ENCODE measurements at places on chromosomes 7 and 10. TPM values are rescaled to one million over a fixed set of nuclear protein-coding genes. Genes with fewer than 3 reads are reported as not detected.

The CPA2 gene
- polyA plus RNA-seq, result 0.28 TPM

The CALY gene
- not detected for polyA plus RNA-seq

The CTAGE8 gene
- polyA plus RNA-seq, result 1.4 TPM

The GDI2 gene
- polyA plus RNA-seq, result 212 TPM

The MYO1G gene
- polyA plus RNA-seq, result 0.59 TPM

The RAPGEF5 gene
- 14.6 TPM for polyA plus RNA-seq

The FAM221A gene
- polyA plus RNA-seq, result 2.5 TPM

The JCAD gene
- 22.9 TPM for polyA plus RNA-seq

The SBDS gene
- 202 TPM for polyA plus RNA-seq

The KCNIP2 gene
- 6.0 TPM for polyA plus RNA-seq

The ZNF655 gene
- 42.0 TPM for polyA plus RNA-seq

The UNCX gene
- not detected for polyA plus RNA-seq

The C10orf67 gene
- not detected for polyA plus RNA-seq

The TSPAN12 gene
- 57.2 TPM for polyA plus RNA-seq

The GRID1 gene
- 3.0 TPM for polyA plus RNA-seq

The MCM10 gene
- 4.8 TPM for polyA plus RNA-seq

The ANKRD61 gene
- polyA plus RNA-seq, result 1.7 TPM

The CAMK2B gene
- 17.7 TPM for polyA plus RNA-seq

- no peak for DNase-seq
These were observed 40.9 kb downstream of the PRPF18 start for GRCh38 chr10:13627459-13628310.

DNA sequence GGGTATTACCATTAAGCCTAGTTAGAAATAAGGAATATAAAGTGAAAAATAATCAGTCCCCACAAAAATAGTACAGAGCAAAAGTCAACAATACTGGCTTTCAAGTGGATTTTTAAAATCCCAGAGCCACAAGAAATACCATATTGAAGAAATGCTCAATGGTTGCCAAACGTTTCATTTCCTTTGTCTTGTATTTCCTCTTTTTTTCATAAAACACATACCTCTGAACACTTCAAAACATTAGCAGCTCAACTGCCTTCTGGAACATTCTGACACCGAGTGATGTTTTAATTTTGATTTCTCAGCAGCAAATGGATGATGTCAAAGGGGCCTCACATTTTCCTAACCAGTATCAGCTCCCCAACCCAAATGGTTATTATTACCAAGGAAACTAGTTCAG lies 10.5 kb downstream of the NOD1 start:
- no peak for DNase-seq

- DNase-seq, result no peak
These were observed 295.7 kb upstream of the ZMIZ1 start for GRCh38 chr10:78772986-78773530.

GRCh38 chr10:90180886-90181691 lies 479.7 kb downstream of the KIF20B start:
- no peak for DNase-seq

GRCh38 chr10:6247041-6247712 lies 44.4 kb downstream of the PFKFB3 start:
- DNase-seq, result no peak

- no peak for DNase-seq
These were observed 237.3 kb downstream of the NSUN6 start for GRCh38 chr10:18414061-18414460.

GRCh38 chr10:75499556-75500160 lies 68.2 kb downstream of the LRMDA start:
- DNase-seq, result no peak

DNA sequence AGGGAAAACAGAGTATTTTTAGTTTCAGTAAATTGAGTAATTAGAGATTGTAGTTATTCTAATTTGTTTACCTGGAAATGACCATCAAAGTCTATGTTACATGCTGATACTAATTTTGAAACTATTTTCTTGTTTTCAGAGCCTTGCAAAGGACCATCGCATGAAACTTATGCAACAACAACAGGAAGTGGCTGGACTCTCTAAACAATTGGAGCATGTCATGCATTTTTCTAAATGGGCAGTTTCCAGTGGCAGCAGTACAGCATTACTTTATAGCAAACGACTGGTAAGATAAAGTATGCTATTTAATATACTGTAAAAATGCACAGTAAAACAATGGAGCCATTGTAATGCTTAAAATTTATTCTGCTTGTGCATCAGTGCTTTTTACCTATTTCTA lies 78.5 kb downstream of the TRIM24 start:
- no peak for DNase-seq

DNA sequence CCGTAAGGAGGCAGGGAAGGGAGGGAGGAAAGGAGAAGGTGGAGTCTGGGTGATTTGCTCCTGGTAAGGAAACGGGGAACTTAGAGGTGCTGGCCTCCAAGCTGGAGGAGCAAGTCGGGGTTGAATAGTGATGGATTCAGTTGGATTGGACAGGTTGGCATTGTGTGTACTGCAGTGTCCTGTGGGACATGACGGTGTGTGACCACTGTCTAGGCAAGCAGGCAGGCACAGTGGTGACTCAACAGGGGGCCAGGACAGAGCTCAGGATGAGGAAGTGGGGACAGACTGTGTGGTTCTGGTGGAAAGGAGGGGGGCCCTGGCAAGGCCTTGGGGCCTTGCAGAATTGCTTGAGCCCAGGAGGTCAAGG lies 48.8 kb downstream of the COL26A1 start:
- DNase-seq, result no peak

- DNase-seq, result no peak
These were observed 2.1 kb downstream of the CAMK2G start for GRCh38 chr10:73872190-73872710.

GRCh38 chr10:123150271-123150985 lies 2.5 kb downstream of the HMX2 start:
- DNase-seq, result no peak

DNA sequence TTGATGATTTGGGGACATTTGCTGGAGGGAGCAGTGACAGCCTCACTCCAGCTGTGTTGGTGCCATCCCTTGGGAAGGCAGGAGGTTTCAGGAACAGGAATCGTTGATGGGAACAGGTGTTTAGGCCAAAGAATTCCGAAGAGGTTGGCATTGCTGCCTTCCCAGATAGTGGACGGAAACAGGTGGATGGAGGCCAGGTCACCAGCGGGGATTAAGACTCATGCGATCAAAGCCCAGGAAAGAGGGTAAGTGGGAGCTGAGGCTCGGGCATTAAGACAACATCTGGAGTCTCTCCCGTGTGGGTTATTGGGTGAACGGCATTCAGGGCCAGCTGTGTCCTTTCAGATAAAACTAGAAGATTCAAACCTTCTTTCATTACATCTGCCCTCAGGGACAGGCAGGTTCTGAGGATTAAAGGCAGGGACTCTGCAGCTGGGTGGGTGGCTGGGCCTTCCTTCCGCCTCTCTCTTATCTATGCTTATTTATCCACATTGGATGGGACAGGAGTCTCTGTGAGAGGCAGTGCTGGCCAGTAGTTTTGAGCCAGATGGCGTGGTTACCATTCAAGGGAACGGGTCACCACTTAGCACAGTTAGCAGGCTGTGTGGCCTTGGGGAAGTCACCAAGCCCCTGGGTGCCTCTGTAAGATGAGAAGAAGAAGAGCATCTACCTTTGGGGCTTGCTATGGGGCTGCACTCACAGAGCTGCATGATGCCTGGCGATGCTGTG lies 67.6 kb downstream of the INSIG1 start:
- DNase-seq, result no peak

DNA sequence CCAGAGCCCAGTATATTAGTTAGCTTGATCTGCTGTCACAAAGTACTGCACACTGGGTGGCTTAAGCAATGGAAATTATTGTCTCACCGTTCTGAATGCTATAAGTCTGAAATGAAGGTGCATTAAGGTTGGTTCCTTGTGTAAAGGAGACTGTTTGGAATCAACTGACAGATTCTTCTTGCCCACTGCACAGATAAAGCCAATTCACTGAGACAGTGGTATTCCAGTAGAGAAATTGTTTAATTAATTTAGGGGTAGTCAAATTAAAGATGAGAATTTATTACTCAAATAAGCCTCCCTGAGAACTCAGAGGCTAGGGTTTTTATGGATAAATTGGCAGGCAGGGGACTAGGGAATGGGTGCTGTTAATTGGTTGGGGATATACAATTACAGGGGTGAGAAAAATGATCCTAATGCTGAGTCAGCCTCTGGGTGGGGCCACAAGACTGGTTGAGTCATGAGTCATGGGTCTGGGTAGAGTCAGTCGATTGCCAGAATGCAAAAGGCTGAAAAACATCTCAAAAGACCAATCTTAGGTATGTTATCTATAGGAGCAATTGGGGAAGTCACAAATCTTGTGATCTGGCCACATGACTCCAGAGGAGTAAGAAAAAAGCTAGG lies 23.5 kb upstream of the SAMD9L start:
- DNase-seq, result no peak

- DNase-seq, result no peak
These were observed 442.6 kb upstream of the IGFBP3 start for GRCh38 chr7:46363688-46364087.

GRCh38 chr7:68224041-68224741 lies 1227.6 kb downstream of the TYW1 start:
- DNase-seq, result peak; percentile 28

- no peak for DNase-seq
These were observed 34.5 kb upstream of the EGR2 start for GRCh38 chr10:62850646-62851045.

DNA sequence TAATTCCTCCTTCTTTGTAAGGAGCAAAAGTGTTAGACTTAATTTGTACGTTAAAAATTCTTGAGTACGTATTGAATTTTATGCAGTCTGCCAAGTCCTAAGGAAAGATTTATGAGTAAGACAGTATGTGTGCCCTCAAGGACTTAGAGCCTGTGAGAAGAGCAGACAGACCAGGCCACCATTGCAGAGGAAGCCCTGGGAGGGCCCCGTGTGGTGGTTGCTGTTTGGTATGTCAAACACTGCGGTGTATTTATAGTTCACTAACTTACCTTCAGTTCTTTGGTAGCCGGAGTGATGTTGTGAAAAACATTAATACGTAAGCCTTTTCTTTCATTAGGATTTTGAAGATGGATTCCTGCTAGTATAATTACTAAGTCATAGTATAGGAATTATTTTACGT lies 82.9 kb downstream of the GALNT11 start:
- no peak for DNase-seq

DNA sequence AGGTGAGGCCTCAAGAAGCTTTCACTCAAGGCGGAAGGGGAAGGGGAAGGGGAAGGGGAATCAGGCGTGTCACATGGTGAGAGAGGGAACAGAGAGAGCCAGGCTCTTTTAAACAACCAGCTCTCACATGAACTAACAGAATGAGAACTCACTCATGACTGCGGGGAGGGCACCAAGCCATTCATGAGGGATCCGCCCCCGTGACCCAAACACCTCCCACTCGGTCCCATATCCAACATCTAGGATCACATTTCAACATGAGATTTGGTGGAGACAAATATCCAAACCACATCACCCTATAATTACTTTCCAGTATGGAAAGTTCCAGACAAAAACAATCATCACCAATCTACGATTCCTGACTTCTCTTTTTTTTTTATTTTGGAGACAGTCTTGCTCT lies 22.9 kb downstream of the HIP1 start:
- DNase-seq, result no peak

DNA sequence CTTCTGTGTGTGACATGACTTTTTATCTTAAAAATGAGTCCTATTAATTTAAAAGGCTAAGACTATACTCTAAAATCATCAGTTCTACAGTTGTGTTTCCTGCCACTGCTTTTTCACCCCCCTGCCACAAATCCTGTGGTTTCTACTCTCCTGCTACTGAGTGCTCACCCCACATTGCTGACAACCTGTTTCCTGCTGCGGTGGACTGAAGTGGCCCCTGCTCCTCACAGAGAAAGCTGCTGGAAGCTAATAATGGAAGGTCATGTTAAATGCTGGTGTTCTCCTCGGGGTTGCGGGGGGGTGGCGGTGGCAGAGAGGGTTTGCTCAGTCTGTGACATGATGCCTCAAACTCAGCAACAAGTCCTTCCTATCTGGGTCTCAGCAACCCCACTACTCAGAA lies 113.2 kb upstream of the INHBA start:
- DNase-seq, result no peak

- no peak for DNase-seq
These were observed 42.8 kb upstream of the FIGNL1 start for GRCh38 chr7:50492770-50493519.

- DNase-seq, result no peak
These were observed 139.8 kb downstream of the CUBN start for GRCh38 chr10:16989826-16990293.

DNA sequence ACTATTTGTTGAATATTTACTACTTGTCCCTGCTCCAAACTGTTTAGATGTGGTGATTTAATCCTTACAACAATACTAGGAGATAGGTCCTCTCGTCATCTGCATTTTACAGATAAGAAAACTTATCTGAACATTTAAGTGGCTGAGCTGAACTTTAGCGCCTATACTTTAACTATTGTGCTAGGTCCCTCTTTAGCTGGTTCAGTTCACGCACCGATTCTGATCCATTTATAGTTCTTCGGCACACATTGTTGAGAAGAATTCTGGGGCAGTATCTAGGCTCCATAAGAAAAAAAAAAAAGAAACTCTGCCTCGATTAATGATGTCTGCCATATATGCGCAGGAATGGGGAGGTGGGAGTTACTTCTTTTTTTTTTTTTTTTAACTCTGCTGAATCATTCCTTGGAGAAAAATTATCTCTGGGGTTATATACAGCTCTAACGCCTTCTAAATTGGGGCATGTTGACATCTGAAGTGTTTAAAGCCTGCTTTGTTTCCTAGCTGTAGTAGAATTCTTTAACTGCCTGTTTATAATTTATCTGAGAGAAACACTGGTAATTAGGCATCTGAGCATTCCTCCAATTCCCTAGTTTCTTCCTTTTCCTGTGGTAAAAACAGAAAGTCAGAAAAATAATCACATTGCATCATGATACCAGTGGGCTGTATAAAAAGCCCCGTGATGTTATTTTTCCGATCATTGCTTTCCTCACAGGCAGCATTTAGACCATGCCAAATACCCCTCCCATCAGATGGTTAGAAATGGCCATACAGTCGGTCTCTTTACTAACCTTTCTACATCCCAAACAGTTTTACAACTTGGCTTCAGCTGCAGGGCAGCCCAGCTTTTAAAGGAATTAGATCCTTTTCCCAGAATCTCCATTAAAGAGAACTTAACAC lies 98.5 kb upstream of the KDM7A start:
- peak; percentile 67 for DNase-seq

DNA sequence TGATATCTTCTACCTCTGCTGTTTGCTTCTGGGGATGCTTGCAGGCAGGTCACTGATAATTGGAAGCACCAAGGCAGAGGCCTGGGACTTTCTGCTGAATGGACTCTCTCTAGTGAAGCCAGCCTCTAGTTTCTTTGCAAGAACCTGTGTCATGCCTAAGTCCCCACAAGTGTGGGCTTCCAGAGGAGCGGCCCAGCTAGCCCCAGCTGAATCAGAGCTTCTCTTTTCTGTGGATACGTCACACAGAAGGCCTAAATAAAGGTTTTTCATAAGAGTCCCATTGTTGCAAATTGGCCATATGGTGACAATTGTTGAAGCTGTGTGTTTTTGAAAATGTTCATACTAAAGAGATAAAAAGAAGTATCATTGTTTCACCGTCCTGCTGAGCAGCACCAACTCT lies 6.8 kb upstream of the OPALIN start:
- DNase-seq, result no peak

All from hindlimb muscle (tissue), 1 donor.